GDM1 (cell line): ENCODE measurements at places on chromosomes 4 and X.

DNA sequence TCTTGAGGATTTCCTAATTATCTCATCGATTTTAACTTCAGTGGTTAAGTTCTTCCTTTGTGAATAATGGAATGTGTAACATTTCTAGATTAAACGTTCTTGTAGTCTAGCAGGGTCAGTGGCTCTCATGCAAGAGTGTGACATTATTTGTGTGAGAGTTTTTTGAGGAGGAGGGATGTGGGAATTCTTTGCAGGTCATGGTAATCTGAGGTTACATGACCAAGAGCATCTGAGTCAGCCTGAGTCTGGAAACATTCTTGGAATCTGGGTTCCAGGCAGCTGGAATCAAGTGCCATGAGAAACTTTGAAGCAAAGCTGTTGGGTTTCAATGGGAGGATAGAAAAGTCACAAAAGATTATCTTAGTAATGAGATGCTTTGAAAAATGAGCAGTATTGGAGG lies 49.5 kb downstream of the GK start:
- no peak for DNase-seq

GRCh38 chr4:121898150-121898549 lies 27.9 kb upstream of the BBS7 start:
- DNase-seq: no peak

GRCh38 chr4:53313510-53313909 lies 52.4 kb downstream of the SCFD2 start:
- no peak for DNase-seq

DNA sequence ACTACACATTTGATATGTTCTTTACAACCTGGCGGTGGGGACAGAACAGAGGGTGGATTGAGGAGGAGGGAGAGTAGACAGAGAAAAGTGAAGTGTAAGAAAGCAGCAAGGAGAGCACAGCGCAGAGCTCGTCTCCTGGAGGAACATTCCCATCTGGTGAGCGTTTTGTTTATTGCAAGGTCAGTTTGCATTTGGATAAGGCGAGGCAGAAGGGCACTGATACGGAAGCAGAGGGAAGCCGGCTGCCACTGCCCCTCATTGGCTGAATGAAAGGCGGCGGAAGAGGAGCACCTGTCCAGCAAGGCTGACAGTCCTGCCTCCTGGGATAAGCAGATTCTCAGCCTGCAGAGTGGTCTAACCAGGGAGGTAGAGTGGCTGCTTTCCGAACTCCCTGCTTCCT lies 83.2 kb downstream of the GPR143 start:
- DNase-seq: no peak

- no peak for DNase-seq
These were observed 7.3 kb upstream of the CSF2RA start for GRCh38 chrX:1261285-1261684.

DNA sequence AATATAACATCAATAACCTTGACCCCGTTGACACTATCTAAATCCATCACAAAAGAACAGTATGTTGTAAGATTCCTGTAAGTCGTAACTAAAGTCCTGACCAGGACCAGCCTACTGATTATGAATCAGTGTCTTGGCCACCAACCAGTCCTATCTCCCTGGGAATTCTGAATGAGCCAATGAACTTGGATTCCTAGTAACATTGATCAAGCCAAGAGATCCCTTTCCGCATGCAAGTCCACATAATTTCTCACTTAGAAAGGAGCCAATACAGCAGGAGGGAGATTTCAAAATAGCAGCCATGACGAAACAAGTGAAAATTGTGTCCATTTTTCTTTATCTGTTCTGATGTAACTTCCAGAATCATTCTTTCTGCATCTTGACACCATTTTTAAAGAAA lies 9.5 kb downstream of the XPNPEP2 start:
- DNase-seq: no peak

DNA sequence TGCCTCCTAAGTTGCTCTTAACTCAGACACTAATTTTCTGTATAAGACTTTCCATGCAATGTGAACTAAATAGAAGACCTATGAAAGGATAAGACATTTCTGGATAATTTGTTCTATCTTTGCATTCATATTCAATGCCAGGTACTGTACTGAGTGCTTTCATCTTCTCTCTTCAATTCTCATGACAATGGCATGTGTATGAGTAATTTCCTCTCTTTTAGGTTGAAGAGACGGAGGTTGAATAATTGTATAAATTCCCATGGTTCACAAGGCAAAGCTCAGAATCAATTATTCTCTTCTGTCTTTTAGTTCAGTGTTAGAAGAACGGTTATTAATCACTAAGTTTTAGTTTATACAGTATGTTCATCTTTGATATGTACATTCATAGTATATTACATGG lies 29.3 kb upstream of the CFAP299 start:
- DNase-seq: no peak

GRCh38 chr4:150782311-150782710 lies 200.4 kb downstream of the MAB21L2 start:
- DNase-seq: no peak

DNA sequence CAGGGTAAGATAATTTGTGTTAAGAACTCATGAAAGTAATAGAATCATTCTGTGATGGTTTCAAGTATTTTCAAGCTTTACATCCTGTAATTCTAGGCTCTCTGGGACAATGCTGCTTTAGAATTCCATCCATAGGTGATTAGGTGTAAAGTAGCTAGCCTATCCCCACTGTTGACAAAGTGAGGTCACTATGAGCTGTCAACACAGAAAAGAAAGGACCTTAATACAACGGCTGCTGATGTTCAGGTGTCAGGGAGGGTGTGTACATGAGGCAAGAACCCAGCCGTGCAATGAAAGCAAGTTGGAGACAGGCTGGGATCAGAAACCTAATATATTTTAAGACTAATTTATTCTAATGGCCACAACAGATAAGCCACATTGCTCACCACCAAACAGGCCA lies 36.8 kb upstream of the SH3RF1 start:
- DNase-seq: no peak

DNA sequence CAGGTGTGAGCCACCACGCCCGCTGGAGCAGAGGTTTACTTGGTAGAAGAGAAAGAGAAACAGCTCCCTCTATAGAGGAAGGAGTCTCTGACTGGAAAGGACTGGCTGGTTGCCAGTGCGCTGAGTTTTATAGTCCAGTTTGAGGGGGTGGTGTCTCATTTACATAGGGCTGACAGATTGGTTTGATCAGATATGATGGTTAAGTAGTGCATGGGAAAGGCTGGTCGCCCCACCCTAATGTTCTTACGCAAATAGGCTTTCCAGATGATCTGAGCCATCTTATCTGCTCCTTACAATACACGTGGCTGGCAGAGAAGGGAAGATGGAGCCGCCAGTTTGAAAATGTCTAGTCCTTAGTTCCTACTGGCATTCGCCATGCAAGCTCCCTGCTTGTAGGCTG lies 439.5 kb downstream of the NAF1 start:
- DNase-seq: no peak

GRCh38 chr4:7295911-7296660 lies 103.7 kb downstream of the SORCS2 start:
- no peak for DNase-seq

- DNase-seq: no peak
These were observed 316.2 kb downstream of the STIM2 start for GRCh38 chr4:27176881-27177280.

- DNase-seq: no peak
These were observed 95.4 kb upstream of the NUDT6 start for GRCh38 chr4:123017636-123018395.

GRCh38 chr4:172866421-172866820 lies 302.2 kb upstream of the GALNT7 start:
- no peak for DNase-seq

GRCh38 chr4:58600290-58600689 lies 1490.1 kb upstream of the IGFBP7 start:
- no peak for DNase-seq
